IMR-90 (cell line): ENCODE measurements at places on chromosomes 4 and X. TPM values are rescaled to one million over a fixed set of nuclear protein-coding genes. Genes with fewer than 3 reads are reported as not detected.

GRCh38 chr4:89570931-89571330 lies 263.3 kb upstream of the GPRIN3 start:
- no peak for DNase-seq

PNMA3 gene
- polyA plus RNA-seq: 0.03 TPM in 1 of 2 replicates, not detected in the other

SORCS2 gene
- polyA plus RNA-seq: 0.62 and 0.67 TPM in 2 replicates

GRCh38 chr4:150155391-150155790 lies 77.1 kb downstream of the DCLK2 start:
- no peak for DNase-seq

AR gene
- polyA plus RNA-seq: 1.3 and 1.5 TPM in 2 replicates

- no peak for DNase-seq
These were observed 11.3 kb downstream of the AREG start for GRCh38 chr4:74456056-74456744.

DNA sequence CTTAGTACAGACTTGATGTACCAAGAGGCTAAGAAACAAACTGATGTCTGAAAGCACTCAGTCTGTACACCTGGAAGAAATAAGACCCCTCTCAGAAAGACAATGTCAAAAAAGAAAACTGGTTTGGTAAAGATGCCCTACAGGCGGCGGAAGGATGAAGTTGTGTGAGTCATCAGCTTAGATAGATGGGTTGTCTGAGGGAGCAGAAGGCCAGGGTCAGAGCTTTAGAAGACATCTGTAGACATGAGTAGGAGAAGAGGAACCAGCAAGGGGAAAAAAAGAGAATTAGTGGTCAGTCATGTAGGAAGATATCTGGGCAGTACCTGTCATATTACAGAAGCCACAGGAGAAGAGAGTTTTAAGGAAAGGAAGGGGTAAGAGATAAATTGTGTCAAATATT lies 8.3 kb downstream of the SRPX2 start:
- DNase-seq: no peak

DNA sequence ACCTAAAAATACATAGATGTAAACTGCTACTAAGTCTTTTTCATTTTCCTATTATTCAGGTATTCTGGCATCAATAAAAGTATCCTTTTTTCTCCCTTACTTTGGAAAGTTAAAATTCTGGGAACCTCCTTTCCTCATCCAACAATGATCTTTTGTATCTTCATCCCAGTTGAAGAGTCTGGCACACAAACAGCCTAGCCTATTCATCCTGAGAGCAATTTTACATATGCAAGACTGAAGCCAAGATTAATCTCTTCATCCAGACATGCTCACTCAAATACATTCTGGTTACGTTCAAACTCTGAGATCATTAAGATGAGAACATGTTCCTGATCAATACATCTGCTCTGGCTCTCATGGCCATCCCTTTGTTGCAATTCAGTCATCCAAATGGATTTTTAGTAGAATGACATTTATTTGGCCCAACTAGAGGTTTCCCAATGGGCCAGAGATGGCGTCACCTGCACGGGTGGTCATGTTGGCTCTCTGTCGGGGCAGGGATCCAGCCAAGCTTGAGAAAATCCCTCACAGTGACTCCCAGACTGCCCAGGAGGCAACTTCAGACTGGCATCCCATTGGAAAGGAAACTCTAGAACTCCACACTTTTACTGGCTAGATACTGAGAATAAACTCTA lies 135.3 kb upstream of the VCX2 start:
- no peak for DNase-seq

DNA sequence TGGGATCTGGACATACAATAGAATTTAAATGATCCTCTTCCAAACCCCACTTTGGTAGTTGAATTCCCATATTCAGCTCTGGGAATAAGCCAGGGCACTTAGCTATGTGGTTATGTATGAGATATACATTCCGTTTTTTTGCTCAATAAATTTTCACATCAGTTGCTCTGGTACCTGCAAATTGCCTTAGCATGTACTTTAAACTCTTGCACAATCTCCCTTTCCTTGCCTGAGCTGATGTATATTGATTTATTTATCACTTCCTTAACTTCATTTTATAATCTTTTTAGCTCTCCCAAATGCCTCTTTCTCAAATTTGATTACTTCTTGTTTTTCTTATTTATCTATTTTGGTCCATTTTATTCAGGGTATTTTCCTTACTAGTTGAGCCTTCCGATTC lies 90.1 kb upstream of the AGA start:
- DNase-seq: peak; percentile 19

GRCh38 chr4:113951263-113951662 lies 28.2 kb downstream of the ARSJ start:
- DNase-seq: peak; percentile 46

DNA sequence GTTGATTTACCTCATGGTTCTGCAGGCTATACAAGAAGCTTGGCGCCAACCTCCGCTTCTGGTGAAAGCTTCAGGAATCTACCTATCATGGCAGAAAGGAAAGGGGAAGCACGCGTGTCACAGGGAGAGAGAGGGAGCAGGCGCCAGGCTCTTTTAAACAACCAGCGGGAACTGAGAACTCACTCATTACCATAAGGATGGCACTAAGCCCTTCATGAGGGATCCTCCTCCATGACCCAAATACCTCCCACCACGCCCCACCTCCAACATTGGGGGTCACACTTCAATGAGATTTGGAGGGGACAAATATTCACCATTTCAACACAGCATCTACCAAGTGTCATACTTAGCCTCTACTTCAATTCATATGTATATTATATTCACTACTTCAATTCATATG lies 18.8 kb upstream of the TBC1D8B start:
- no peak for DNase-seq

GRCh38 chr4:52015366-52015765 lies 4.8 kb downstream of the LRRC66 start:
- DNase-seq: no peak
